HCT116 (cell line): ENCODE measurements at places on chromosomes 11 and 22. TPM values are rescaled to one million over a fixed set of nuclear protein-coding genes. Genes with fewer than 3 reads are reported as not detected.

GRCh38 chr11:66361502-66361941 lies 10.0 kb downstream of the SLC29A2 start:
- DNase-seq: no peak

DNA sequence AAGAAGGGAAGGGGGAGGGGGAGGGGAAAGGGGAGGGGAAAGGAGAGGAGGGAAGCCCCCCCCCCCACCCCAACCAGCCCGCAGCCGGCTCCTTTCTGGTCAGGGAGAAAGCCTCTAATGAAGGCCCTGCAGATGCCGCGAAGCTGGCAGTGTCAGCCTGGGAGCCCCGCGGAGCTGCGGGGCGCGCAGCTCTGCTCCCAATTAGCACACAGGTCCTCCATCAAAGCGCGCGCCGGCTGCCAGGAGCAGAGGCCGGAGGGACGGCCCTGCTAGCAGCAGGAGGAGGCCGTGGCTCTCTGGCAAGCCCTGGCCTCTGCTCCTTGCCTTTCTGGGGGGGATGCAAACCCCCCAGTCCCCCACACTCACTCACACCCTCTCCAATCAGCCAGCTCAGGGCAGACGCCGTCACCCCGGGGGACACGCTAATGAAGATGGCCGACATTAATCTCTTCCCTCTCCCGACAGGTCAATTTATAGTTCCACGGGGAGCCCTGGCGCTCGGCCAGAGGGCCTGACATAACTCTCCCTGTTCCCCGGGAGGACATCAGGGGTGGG lies 70.5 kb upstream of the TCF20 start:
- no peak for DNase-seq

GRCh38 chr11:73519266-73519665 lies 78.6 kb downstream of the FAM168A start:
- DNase-seq: no peak

GRCh38 chr11:126485021-126485792 lies 129.7 kb downstream of the ST3GAL4 start:
- DNase-seq: no peak

CEP126 gene
- total RNA-seq: 2.0 TPM

CD248 gene
- total RNA-seq: 0.32 TPM

OR8B3 gene
- not detected for total RNA-seq

DNA sequence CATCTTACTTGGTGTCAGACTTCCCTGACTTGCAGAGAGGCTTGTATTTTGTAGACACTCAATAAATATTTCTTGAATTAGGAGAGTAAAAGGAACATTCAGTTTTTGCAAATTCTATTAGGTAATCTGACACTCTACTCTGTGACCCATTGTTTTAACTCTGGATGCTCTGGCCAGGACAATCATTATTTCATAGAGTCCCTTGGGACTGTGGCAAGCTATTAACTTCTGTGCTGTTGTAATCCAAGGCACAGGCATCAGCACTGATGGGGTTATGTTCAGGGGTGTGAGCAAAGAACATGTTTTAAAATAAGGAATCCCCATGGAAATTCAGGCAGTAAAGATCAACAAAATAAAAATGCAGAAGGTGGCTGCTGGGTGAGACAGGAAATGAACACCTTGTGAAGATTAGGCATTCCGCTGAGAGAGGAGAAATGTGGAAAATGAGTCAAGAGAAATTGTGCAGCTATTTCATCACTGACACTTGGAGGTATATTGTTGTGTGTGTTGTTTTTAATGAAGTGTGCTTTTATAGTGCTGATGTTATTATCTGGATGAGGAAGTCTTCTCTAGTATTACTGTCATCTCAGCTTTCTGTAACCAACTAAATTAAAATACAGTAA lies 175.2 kb downstream of the WNT11 start:
- DNase-seq: no peak
